ENCODE measurements at places on chromosomes 5 and 9. TPM values are rescaled to one million over a fixed set of nuclear protein-coding genes. Genes with fewer than 3 reads are reported as not detected.

- no peak for DNase-seq
- no peaks in the 10 kb centered on the region for H3K36me3 ChIP-seq
These were observed 9.1 kb upstream of the MVB12B start for GRCh38 chr9:126317513-126317912.

DNA sequence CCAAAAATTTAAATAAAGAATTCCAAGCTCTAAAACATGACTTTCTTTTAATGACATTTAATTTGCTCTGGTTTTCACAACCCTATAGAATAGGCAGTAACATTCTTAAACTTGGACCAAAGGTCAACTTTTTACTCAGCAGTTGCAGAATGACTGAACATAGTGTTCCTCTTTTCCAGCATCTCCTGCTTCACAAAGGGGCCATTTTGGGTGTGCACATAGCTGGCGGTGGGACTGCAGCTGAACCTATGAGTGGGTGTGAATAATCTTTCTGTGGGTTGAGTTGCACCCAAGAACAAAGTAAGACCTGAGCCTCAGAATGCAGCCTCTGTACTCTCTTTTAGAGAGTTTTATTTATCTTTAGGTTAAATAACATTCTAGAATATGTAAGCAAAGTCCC is 96.9 kb upstream of the HAPLN1 start:
- H3K4me3 ChIP-seq, result no peak overlapping the region
- no peak overlapping the region for H3K27ac ChIP-seq
- no peak for DNase-seq
- no peaks in the 10 kb centered on the region for H3K36me3 ChIP-seq

- no peaks in the 10 kb centered on the region for H3K27me3 ChIP-seq
- H3K4me1 ChIP-seq, result peaks cover 12% of the 10 kb centered on the region
- DNase-seq, result peak; percentile 97
- H3K4me3 ChIP-seq, result no peak overlapping the region
These were observed 176.1 kb downstream of the PCSK1 start for GRCh38 chr5:96256795-96257470.

- no peak overlapping the region for H3K4me3 ChIP-seq
- no peaks in the 10 kb centered on the region for H3K36me3 ChIP-seq
- peaks cover 4% of the 10 kb centered on the region for H3K27me3 ChIP-seq
- no peak for DNase-seq
These were observed 93.3 kb downstream of the BARX1 start for GRCh38 chr9:93861736-93862358.

DNA sequence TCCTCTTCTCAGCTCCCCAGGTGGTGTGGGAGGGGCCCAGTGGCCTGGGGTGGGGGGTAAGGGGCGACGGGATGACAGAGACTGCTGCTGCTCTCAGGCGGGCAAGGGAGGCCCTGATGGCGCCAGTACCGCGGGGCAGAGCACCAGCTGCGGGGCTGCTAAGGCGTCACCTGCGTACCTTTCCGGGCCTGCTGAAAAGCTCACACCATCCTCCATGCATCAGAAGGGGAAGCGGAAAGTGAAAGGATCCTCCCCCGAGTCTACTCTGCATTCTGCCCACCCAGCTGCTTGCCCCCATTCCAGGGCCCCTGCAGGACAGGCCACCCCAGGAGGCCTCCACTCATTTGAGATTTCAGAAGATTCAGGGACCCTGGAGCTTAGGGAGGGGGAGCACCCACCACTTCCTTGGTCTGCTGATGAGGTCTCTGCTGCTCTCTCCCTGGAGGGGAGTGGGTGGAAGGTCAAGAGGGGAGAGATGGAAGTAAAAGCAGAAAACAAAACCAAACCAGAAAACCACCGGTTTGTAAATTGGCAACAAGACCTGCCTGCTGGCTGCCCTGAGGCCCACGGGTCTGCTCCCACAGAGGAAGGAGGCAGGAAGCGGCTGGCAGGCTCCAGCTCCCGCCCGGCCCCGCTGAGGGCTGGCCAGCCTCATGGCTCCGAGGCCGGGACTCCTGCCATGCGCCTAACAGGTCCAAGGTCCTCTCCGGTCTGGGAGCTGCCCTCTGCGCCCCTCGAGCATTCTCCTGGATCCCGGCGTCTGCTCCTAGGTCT is 33.6 kb downstream of the PRRT1B start:
- H3K4me1 ChIP-seq, result no peaks in the 10 kb centered on the region
- no peak overlapping the region for H3K27ac ChIP-seq
- H3K4me3 ChIP-seq, result no peak overlapping the region
- DNase-seq, result no peak
- H3K36me3 ChIP-seq, result peaks cover 12% of the 10 kb centered on the region

- no peak overlapping the region for H3K4me3 ChIP-seq
- no peaks in the 10 kb centered on the region for H3K4me1 ChIP-seq
- H3K27ac ChIP-seq, result no peak overlapping the region
- no peaks in the 10 kb centered on the region for H3K36me3 ChIP-seq
- DNase-seq, result peak; percentile 53
These were observed 121.6 kb downstream of the OXCT1 start for GRCh38 chr5:41748631-41749030.

- H3K27me3 ChIP-seq, result peaks cover 24% of the 10 kb centered on the region
- H3K36me3 ChIP-seq, result no peaks in the 10 kb centered on the region
- no peaks in the 10 kb centered on the region for H3K4me1 ChIP-seq
- no peak overlapping the region for H3K27ac ChIP-seq
- H3K4me3 ChIP-seq, result no peak overlapping the region
- no peak for DNase-seq
These were observed 75.8 kb downstream of the GTF3C4 start for GRCh38 chr9:132745756-132746709.

DNA sequence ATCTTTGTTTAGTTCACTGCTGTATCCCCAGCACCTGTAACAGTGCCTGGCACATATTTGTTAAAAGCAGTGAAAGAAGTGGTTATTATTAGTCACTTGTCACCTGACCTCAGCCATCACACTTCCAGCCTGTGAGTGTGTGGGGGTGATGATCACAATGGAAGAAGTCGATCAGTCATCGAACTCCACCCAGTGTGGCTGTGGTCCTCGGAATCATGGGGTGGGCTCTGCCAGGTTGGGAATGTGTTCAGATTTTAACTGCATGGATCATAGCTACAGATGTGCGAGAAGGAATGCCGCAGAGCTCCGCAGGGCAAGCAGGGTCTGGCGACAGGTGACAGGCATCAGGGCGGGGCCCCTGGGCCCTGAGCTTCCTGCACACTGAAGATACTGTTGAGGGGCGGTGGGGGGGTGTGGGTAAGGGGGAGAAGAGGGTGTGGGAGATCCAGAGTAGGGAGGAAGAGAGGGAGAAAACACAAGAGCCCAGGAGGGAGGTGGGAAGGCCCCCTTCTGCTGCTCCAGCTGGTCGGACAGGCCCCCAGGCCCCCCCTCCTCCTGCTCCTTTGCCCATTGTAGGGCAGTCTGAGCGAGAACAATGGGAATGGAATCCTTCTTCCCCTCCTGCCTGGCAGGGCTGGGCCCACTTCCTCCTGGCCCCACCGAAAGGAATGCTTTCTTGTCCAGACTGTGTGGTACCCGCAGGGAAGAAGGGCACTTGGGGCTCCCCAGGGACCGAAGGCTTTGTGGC is 89.6 kb downstream of the SPRY4 start:
- no peaks in the 10 kb centered on the region for H3K36me3 ChIP-seq
- no peaks in the 10 kb centered on the region for H3K27me3 ChIP-seq
- no peaks in the 10 kb centered on the region for H3K4me1 ChIP-seq

DNA sequence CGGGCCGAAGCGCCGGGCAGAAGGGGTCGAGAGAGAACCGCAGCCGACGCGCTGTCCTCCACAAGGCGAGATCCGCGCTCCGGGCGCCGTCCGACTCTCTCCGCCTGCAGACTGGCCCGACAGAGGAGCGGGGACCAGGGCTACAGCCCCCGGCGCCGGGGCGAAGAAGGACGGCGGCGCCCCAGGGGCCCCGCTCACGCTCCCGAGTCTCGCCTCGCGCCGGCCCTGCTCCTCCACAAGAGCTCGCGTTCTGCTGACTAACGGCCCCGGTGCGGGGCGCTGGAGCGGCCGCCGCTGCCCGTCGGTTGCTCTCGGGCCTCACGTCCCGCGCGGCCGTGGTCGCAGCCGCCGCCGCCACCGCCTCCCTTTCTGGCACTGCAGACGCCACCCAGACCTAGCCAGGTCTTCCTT is 338 bp downstream of the ABHD17B start:
- H3K4me1 ChIP-seq, result peaks cover 4% of the 10 kb centered on the region
- no peaks in the 10 kb centered on the region for H3K27me3 ChIP-seq

DNA sequence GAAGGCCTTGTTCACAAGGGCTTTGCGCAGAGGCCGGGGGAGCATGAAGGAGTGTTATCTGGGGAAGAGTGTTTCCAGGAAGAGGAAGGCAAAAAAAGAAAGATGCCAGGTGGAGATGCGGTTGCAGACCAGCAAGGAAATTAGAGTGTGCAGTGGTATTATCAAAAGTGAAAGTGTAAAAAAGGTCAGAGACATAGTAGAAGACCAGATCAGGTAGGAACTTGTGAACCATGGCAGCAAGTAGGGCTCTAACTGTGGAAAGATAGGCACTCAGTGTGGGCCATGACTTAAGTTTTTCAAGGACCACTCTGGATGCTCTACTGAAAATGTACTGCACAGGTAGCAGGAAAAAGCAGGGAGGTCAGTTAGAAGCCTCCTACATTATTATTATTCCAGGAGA is 90.1 kb upstream of the SPOCK1 start:
- no peak overlapping the region for H3K4me3 ChIP-seq
- no peak overlapping the region for H3K27ac ChIP-seq
- no peaks in the 10 kb centered on the region for H3K4me1 ChIP-seq
- DNase-seq, result no peak
- H3K36me3 ChIP-seq, result no peaks in the 10 kb centered on the region

GRCh38 chr9:5562806-5563416 is 52.6 kb downstream of the PDCD1LG2 start:
- no peak for DNase-seq
- H3K36me3 ChIP-seq, result peaks cover 2% of the 10 kb centered on the region
- H3K27me3 ChIP-seq, result no peaks in the 10 kb centered on the region
- H3K27ac ChIP-seq, result no peak overlapping the region
- H3K4me3 ChIP-seq, result no peak overlapping the region
- H3K4me1 ChIP-seq, result no peaks in the 10 kb centered on the region

DNA sequence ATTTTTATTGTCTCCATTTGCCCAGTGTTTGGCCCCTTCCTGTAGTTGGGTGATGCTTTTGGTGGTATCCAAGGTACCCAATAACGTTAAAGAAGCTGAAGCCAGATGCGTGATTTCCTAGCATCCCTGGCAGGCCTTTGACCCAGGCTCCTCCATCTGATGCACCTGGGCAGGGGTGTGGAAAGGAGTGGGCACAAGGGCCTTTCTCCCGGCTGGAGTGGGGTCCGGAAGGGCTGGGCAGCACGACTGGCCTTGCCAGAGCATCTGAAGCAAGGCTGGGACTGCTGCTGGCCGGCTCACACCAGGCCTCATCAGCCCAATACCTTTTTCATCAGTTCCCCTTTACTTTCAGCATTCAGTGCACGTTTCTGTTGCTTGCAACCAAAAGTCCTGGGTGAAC is 220.2 kb downstream of the FANCC start:
- no peaks in the 10 kb centered on the region for H3K27me3 ChIP-seq
- peaks cover 9% of the 10 kb centered on the region for H3K4me1 ChIP-seq
- no peak overlapping the region for H3K27ac ChIP-seq
- H3K36me3 ChIP-seq, result peaks cover 2% of the 10 kb centered on the region
- H3K4me3 ChIP-seq, result no peak overlapping the region

DNA sequence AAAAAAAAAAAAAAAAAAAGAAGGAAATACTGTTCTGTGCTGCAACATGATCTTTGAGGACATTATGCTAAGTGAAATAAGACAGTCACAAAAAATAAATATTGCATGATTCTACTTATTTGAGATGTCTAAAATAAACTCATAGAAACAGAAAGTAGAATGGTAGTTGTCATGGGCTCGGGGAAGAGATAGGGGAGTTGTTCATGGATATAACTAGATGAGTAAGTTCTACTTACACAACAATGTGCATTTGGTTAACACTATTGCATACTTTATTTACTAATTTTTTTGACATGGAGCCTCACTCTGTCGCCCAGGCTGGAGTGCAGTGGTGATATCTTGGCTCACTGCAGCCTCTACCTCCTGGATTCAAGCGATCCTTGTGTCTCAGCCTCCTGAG is 15.2 kb downstream of the MAML1 start:
- DNase-seq, result no peak
- H3K36me3 ChIP-seq, result peaks cover 4% of the 10 kb centered on the region
- H3K27me3 ChIP-seq, result no peaks in the 10 kb centered on the region
- no peak overlapping the region for H3K27ac ChIP-seq
- H3K4me3 ChIP-seq, result no peak overlapping the region

DNA sequence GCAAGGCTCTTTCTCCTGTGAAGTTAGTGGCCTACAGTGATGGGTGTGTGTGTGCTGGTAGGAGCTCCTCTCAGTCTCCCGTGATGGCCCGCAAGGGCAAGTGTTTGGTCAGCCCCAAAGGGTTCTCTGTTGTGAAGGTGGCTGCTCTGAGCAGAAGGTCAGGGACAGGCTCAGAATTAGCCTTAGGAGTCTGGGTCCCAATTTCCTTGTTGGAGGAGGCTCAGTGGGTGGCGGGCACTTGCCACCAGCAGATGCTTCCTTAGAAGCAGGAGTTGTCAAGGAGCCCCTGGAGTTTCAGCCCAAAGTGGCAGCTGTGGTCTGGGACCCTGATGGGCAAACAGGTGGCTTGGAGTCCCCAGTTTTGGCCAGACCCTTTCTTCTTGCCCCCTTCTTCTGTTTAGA is 154.4 kb downstream of the MACROH2A1 start:
- H3K4me1 ChIP-seq, result peaks cover 47% of the 10 kb centered on the region
- H3K4me3 ChIP-seq, result no peak overlapping the region
- H3K27me3 ChIP-seq, result no peaks in the 10 kb centered on the region

- H3K27me3 ChIP-seq, result no peaks in the 10 kb centered on the region
- H3K36me3 ChIP-seq, result no peaks in the 10 kb centered on the region
- H3K4me3 ChIP-seq, result no peak overlapping the region
- H3K4me1 ChIP-seq, result peaks cover 12% of the 10 kb centered on the region
- DNase-seq, result peak; percentile 67
- no peak overlapping the region for H3K27ac ChIP-seq
These were observed 324.1 kb downstream of the PLK2 start for GRCh38 chr5:58135571-58136335.

GRCh38 chr9:123651273-123651672 is 278.7 kb downstream of the DENND1A start:
- H3K4me3 ChIP-seq, result no peak overlapping the region
- no peaks in the 10 kb centered on the region for H3K27me3 ChIP-seq
- DNase-seq, result no peak
- no peak overlapping the region for H3K27ac ChIP-seq
- no peaks in the 10 kb centered on the region for H3K4me1 ChIP-seq

GRCh38 chr5:62395210-62395950 is 8.3 kb downstream of the DIMT1 start:
- no peaks in the 10 kb centered on the region for H3K27me3 ChIP-seq
- peaks cover 7% of the 10 kb centered on the region for H3K36me3 ChIP-seq
- DNase-seq, result peak; percentile 56
- H3K27ac ChIP-seq, result no peak overlapping the region
- no peaks in the 10 kb centered on the region for H3K4me1 ChIP-seq

GRCh38 chr5:130102960-130103359 is 198.7 kb downstream of the CHSY3 start:
- no peaks in the 10 kb centered on the region for H3K4me1 ChIP-seq
- peak; percentile 32 for DNase-seq
- H3K27me3 ChIP-seq, result no peaks in the 10 kb centered on the region

GRCh38 chr9:16271967-16272366 is 598.5 kb downstream of the BNC2 start:
- H3K4me3 ChIP-seq, result no peak overlapping the region
- no peak for DNase-seq
- no peak overlapping the region for H3K27ac ChIP-seq
- H3K36me3 ChIP-seq, result no peaks in the 10 kb centered on the region
- H3K4me1 ChIP-seq, result peaks cover 3% of the 10 kb centered on the region
- H3K27me3 ChIP-seq, result no peaks in the 10 kb centered on the region

The NUP214 gene
- polyA plus RNA-seq, result 6.8 TPM

The TMEM171 gene
- 1.9 TPM for polyA plus RNA-seq

The PCA3 gene
- polyA plus RNA-seq, result not detected

The NR2F1 gene
- 90.5 TPM for polyA plus RNA-seq

The NFIB gene
- polyA plus RNA-seq, result 46.5 TPM

All from fibroblast of lung (primary cell).